GM13977 (cell line): ENCODE measurements at places on chromosomes 7 and 10.

- DNase-seq: no peak
Measured at GRCh38 chr7:143210541-143210940, 11.3 kb upstream of the TAS2R40 start.

DNA sequence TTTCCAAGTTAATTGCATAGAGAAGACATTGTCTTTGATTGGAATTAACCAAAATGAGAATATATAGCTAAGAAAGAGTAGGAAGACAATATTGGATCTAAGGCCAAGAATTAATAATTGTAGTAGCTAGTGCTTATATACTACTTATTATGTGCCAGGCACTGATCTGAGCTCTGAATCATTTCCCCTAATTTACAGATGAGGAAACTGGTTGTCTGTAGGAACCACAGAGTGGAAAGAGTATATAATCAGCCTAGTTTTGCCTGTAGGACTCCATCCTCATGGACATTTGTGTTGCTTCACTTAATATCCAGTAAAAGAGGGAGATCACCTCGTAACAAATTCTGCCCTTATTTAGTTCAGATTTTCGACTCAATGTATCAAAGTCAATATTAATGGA is 127.9 kb downstream of the ARID5B start:
- no peak for DNase-seq

DNA sequence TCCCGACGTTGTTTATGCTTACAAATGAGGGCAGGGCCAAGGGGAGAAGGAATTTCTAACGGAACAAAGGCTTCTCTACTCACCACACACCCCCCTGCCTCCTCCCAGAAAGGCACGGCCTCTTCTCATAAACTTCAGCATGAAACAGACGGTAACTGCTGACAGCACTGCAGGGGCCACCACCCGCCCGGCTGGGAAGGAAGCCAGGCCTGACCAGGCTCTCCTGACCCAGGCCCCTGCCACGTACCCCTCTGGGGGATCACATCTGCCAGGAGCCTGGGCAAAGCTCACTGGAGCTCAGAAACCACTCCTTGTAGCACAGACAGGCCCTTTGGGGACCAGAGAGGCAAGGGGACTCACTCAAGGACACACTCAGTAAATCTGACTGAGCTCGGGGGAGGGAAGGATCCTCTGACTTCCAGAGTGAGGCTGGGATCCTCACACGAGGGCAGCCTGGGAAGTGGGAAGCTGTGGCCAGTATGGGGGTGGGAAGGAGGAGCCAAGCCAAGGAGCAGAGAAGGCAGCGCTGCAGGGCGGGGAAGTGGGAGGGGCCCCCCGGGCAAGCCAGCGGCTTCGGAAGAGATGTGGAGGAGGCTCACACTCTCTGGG is 46.1 kb downstream of the ZCCHC24 start:
- no peak for DNase-seq

- DNase-seq: no peak
Measured at GRCh38 chr7:141415999-141416398, 135.2 kb upstream of the AGK start.

DNA sequence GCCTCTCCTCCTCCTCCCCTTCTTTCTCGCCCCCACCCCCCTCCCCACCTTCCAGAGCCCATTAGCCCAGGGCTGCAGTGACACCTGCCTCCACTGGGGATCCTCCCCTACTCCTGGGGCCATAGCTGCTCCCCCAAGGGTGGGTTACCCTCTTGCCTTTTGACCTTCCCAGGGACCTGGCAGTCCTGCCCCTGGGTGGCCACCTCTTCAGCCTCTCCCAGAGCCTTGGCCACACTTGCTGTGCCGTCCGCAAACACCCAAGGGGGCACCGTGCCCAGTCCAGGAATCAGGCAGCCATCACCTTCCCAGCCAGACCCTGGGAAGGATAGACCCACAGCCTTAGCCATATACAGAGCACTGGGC is 19.8 kb upstream of the CLDN4 start:
- DNase-seq: no peak

DNA sequence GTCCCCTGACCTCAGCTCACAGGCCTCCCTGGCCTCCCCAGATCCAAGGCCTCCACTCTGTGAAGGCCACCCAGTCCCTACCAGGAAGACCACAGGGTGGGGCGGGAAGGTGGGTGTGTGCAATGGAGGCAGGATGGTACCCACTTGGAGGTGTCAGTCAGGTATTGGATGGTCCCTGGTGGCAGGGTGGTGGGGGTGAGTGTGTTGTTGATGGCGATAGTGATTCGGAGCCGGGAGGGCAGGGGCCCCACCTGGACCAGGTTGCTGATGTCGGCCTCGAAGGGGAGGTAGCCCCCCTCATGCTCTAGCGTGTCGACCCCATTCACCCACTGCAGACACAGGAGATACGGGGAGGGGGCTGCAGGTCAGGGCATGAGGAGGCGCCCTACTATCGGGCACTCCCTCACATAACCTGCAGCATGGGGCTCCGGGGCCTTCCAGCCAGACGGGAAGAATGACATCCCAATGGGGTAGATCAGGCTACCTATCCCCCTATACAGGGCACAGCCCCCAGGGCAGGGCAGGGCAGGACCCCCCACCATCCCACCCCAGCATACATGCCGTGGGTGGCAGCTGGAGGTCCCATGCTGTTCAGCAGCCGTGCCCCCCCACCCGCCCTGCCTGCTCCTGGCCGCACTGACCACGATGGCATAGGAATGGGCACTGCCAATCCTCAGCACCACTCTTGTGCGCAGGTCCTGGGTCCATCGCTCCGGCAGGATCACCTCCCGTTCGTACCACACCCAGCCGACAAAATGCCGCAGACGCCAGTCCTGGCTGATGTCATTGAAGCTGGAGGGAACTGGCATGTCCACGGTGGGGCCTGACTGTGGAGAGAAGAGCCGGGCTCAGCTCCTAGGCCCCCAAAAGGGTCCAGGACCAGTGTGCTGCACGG is 2.2 kb downstream of the GUSB start:
- DNase-seq: peak; percentile 8

DNA sequence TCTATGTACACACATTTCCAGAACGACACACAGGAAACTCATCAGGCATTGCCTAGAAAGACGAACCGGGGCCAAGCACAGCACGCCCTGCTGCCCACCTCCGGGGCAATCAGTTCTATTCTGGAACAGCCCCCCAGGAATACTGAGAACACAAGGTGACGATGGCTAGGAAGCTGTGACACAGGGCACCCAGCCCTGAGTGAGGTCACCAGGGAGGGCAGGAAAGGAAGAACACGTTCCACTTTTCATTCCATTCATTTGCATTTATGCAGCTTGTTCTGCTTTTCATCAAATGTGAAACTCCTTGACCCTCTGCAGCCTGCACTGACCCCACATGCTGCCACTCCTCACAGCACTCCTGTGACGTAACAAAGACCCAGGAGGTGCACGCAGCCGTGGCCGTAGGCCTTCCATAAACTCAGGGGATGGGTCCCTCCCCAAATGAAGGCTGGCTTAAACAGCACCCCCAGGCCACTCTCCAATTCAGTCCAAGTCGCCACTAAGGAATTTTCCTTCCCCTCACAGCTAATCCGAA is 28.9 kb downstream of the MAD1L1 start:
- no peak for DNase-seq

DNA sequence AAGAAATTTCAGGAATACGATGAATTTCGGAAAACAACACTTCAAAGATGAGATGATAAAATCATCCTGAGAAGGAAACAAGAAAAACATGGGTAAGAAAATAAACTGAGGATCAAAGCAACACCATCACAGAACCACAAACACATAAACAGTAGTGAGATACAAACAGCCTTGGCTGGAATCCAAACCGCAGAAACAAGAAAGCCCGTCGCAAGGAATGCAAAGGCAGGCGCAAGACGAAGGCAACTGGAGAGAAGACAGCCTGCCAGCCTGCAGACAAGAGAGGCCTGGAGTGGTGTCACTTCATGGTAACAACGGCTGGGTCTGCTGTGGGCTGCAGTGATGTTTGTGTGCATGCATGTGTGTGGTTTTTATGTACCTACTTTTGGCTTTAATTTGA is 61.8 kb upstream of the DRGX start:
- no peak for DNase-seq

- DNase-seq: no peak
Measured at GRCh38 chr7:14752301-14752700, 150.2 kb downstream of the DGKB start.

- DNase-seq: peak; percentile 77
Measured at GRCh38 chr7:149005427-149006344, 22.6 kb downstream of the PDIA4 start.

DNA sequence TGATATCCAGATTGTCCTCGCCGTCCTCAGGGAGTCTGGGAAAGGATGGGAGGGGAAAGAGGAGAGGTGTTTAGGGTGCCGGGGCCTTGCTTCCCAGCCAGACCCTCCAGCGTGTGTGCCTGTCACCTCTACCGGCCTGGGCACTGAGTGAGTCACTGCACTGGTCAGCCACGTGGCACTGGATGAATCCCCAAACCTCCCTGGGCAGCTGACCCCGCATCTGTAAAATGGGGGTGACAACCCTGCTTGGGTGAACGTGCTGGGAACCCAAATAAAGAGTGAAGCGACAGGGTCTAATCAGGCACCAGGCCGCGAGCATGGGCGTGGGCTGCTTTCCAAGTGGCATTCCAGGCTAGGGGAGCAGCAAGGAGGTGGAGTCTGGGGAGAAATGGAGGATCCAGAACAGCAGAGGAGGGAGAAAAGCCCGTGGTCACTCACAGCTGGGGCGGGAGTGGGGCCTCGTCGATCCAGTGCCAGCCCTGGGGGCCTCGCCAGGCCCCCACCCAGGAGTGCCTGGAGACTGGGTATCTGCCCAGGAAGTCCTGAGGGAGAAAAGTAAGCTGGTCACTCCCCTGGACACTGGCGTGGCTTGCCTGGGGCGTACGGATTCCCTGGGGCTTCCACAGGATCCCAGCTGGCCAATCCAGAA is 29.7 kb downstream of the KLRG2 start:
- no peak for DNase-seq

DNA sequence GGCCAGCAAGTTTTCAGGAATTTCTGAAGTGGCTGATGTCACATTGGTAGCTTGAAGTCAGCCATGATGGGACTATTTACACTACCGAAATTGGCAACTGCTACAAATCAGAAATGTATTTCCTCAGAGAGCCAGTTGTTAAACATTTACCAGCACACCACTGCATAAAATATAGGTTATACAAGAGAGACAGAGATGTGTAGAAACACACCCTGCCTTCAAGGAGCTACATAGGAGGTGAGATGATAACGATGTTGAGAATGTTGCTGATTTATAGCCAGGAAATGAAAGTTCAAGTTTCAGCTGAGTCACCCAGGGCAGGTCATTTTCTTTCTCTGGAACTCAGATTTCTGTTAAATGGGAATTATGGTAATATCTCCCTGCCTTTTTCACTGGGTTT is 46.0 kb upstream of the TCF7L2 start:
- DNase-seq: no peak

- no peak for DNase-seq
Measured at GRCh38 chr10:23294638-23295247, 49.9 kb downstream of the C10orf67 start.

DNA sequence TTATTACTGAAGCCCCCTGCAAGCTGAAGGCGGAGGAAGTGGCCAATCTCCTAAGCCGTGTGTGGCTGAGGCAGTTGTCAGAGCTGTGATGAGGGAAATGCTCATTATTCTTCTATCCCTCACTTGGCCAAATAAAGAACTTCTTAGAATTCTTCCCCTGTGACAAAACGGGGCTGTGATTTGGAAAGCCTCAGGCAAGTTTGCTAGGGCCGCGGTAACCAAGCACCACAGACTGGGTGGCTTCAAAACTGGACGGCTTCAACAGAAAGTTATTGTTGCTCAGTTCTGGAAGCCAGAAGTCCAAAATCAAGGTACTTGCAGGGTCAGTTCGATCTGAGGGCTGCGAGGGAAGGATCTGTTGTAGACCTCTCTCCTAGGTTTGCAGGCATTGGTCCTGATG is 72.3 kb upstream of the STEAP1B start:
- no peak for DNase-seq

DNA sequence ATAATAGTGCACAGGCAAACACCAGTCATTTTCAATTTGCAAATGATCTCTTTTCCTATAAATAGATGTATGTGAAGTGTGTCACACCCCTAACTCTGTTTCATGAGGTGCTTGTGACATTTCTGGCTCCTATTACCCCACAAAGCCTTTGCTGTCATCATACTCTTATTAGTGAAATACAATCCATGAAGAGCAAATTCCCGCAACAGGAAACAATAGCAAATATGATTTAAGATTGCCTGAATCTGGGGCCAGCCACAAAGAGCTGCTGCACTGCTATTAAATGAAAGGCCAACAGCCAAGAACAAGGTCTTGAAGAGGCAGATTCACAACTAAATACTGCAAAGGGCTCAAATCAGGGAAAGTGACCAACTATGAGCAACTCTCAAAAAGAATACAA is 96.3 kb upstream of the CAV2 start:
- DNase-seq: no peak

DNA sequence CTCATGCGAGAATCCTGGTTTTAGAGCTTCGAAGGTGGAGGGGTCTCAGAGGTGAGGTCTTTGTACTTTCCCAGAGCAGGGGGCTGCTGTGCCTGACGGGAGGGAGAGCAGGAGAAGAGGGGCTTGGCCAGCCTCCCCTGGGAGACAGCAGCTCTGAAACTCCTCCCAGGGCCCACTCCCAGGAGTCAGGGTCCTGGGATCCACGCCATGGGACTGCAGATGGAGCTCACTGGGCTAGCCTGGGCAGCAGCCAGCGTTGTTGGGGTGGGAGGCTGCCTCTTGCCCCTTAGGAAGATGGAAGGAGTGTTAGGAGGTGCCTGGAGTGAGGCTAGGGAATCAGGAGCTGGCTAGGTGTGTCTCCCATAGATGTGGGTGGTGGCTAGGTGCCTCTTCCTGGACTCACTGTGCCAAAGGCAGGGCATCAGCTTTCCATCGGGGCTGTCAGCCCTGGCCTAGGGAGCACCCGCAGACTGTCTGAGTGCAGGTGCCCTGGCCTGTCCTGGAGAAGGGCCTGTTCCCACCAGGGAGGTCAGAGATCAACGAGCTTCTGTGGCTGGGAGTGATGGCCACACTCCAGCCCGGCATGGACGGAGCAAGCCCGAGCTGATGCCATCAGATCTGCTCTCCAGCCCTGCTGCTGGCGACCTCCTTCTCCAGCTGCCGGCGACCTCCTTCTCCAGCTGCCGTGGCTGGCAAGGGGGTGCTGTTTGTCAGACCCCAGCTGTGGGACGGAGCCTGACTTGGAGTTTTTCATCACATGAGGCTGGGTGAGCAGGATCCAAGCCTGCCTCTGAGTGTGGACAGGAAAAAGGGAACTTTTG is 111.3 kb downstream of the PTPN20 start:
- DNase-seq: no peak

- DNase-seq: no peak
Measured at GRCh38 chr10:119231654-119232053, 24.3 kb downstream of the GRK5 start.

- DNase-seq: no peak
Measured at GRCh38 chr7:31102973-31103850, 51.1 kb downstream of the ADCYAP1R1 start.
